ENCODE measurements at places on chromosomes 6 and 20.

DNA sequence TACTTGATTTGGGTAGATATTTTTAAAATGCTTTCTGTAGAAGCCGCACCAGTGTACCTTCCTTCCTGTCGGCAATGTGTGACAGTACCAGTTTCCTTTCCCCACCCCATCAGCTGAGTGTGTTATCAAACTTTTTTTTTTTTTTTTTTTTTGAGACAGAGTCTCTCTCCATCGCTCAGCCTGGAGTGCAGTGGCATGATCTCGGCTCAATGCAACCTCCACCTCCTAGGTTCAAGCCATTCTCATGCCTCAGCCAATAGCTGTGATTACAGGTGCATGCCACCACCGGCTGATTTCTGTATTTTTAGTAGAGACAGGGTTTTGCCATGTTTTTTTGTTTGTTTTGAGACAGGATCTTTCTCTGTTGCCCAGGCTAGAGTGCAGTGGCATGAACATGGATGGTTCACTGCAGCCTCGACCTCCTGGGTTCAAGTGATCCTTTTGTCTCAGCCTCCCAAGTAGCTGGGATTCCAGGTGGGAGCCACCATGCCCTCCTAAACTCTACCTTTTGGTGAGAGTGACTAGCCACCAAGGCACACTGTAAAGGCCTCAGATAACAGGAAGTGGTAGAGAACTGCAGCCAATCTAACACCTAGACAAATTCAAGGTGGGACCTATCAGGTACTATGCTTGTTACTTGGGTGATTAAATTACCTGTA, 26.5 kb upstream of the ZBTB22 start:
- no peak for ATAC-seq

- peak; percentile 43 for ATAC-seq
Measured at GRCh38 chr20:15739035-15739434, 834.2 kb downstream of the KIF16B start.

GRCh38 chr6:21781128-21781527, 187.6 kb downstream of the SOX4 start:
- ATAC-seq: no peak

GRCh38 chr6:21999012-21999528, 297.8 kb downstream of the PRL start:
- peak; percentile 70 for ATAC-seq

DNA sequence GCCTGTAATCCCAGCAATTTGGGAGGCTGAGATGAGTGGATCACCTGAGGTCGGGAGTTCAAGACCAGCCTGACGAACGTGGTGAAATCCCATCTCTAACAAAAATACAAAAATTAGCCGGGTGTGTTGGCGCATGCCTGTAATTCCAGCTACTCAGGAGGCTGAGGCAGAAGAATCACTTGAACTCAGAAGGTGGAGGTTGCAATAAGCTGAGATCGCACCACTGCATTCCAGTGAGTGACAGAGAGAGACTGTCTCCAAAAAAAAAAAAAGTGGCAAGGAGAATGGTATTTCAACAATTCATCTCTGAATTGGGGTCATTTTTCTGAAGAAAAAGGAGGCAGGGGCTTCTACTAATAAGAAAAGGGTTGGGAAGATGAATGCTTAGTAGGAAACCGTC, 111.5 kb upstream of the NHSL1 start:
- ATAC-seq: no peak

- no peak for ATAC-seq
Measured at GRCh38 chr6:151784441-151785214, 22.9 kb upstream of the ESR1 start.

GRCh38 chr6:118718297-118718696, 66.9 kb upstream of the CEP85L start:
- no peak for ATAC-seq

GRCh38 chr6:122365775-122366403, 33.6 kb upstream of the HSF2 start:
- no peak for ATAC-seq

DNA sequence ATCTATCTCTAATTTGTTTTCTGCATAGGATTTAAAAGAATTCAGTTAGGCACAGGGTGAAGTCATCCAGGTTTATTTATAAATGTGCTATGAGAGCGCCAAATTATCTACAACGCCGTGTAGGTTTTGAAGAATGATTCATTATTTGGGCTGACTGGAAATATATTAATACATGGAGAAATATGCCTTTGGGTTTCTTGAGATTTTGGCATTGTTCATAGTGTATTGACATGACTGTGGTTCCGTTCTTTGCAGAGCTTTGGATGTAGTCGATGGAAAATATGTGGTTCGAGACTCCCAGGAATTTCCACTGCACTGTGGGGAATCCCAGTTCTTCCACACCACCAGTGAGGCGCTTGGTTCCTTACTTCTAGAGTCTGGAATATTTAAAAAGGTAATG, 90.9 kb downstream of the CRYBG1 start:
- no peak for ATAC-seq

- no peak for ATAC-seq
Measured at GRCh38 chr20:60031107-60031506, 72.9 kb downstream of the CDH26 start.

DNA sequence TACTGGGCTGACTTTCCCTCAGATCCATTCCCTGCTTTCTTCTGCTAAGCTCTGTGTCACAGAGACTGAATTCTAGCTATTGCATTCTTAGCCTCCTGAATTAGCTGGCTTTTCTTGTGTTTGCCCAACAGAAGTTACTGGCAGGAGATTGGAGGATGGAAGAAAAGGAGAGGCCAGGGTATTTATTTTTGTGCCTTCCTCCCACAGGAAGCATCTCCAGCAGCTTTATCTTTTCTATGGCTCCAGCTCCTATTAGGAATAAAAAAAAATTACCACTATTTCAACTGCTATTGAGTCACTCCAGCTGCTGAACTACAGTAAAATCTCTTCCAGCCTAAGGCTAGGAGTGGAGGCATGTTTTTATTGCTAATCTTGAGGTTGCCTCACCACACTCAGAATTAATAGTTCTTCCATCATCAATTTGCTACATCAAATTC, 492.4 kb downstream of the RFPL4B start:
- no peak for ATAC-seq

GRCh38 chr20:36085686-36086267, 68.8 kb upstream of the EPB41L1 start:
- ATAC-seq: peak; percentile 38

DNA sequence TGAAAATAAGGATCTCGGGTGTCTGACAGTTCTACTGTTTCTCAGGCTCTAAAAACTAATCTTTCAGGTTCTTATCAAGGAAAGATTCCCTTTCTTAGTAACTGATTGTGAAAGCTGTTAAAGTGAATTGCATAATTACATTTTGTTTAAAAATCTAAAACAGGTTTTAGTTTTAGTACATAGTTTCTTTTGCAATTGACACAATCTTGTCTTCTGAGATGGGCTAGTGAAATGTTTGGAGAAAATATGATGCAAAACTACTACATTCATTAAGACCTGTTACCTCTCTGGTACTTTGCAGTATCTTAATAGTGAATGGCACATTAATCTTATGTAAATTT, 298.4 kb downstream of the UTRN start:
- no peak for ATAC-seq

- ATAC-seq: no peak
Measured at GRCh38 chr6:124866040-124866439, 96.2 kb upstream of the RNF217 start.

DNA sequence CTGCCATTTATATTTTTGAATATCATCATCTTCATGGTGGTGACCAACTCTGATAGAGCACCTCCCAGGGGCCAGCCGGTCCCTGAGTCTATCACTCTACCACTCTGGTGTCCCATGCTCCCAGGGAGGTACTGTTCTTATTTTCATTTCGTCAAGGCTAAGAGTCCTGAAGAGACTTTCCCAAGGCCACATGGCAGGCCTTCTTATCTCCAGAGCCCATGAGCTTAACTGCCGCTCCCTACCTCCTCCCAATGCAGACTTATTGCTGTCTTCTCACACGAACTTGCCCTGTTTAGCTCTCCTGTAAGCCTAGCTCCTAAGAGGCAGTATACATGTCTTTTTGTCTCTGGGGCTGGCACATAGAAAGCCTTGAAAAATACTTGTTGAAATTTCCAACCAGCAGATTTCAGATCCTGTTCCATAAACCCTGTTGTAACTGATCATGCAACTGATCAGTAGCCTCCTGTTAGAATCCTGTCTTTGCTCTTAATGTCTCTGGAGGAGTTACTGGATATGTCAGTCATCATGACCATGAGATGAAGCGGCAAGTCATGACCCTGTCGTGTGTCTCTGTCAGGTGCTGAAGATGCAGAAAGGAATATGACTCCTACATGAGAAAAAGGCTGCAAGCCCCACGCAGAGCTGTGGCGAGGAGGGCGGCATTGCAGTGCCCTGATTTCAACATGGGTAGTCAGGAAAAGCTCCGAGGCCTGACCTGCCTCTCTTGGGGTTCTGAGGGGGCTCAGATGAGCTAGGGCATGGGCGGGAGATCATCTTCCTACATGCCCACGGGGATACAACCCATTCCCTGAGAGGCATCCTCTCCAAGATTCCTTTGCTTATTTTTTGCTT, 60.0 kb downstream of the TTI1 start:
- ATAC-seq: no peak

- ATAC-seq: no peak
Measured at GRCh38 chr20:39670988-39671387, 708.8 kb downstream of the DHX35 start.

- no peak for ATAC-seq
Measured at GRCh38 chr20:43458422-43458924, 777 bp downstream of the SRSF6 start.

- no peak for ATAC-seq
Measured at GRCh38 chr6:34970488-34970887, 81.4 kb downstream of the ANKS1A start.

DNA sequence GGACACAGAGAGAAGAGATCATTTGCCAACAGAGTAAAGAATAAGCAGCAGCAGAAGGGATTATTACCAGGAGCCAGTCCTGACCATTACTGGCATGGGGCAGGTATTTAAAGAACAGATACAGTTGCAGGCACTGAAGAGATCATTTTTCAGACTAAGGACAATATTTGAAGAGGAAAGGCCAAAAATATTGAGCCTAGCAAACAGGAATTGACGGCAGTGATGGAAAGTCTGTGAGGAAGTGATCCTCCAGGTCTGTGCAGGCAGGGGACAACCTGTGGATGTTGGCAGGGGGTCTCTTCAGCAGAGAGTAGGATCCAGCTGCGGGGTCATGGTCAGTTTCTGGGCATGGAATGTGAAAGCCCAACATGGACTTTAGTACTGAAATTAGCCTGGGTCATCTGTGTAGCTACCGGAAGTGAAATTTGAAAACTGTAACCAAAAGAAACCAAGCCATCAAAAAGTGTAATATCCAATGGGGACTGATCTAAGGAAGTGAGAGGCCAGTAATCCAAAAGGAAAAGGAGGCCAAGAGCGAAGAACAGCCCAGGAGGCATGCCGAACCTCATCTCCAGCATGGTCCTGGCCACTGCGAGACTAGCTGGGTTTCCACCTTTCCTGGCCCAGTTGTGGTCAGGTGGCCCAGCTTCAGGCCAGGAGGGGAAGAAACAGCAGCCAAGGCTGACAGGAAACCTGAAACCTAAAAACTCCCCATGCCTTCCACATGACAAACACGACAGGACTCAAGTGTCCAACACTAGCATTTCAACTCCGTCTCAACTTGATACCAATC, 115.1 kb upstream of the TNFAIP3 start:
- no peak for ATAC-seq

GRCh38 chr6:125886021-125886420, 70.5 kb upstream of the HINT3 start:
- ATAC-seq: no peak

DNA sequence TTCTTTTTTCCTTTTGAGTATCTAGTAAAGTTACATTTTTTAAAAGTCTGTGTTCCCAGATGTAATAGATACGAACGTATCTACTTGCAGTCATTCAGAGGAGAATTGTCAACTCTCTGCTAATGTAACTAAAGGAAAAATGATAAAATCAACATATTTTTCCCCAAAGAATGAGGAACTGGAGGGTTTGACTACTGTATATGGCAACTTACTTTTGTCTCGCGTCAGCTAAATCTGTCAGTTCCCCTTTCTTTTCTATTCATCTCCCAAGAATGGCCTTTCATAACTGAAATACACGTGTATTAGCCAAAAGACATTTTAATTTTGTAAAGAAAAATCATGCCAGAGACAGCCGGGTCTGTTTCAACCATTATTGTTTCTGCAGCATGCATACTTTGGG, 5.4 kb downstream of the EYA2 start:
- no peak for ATAC-seq

DNA sequence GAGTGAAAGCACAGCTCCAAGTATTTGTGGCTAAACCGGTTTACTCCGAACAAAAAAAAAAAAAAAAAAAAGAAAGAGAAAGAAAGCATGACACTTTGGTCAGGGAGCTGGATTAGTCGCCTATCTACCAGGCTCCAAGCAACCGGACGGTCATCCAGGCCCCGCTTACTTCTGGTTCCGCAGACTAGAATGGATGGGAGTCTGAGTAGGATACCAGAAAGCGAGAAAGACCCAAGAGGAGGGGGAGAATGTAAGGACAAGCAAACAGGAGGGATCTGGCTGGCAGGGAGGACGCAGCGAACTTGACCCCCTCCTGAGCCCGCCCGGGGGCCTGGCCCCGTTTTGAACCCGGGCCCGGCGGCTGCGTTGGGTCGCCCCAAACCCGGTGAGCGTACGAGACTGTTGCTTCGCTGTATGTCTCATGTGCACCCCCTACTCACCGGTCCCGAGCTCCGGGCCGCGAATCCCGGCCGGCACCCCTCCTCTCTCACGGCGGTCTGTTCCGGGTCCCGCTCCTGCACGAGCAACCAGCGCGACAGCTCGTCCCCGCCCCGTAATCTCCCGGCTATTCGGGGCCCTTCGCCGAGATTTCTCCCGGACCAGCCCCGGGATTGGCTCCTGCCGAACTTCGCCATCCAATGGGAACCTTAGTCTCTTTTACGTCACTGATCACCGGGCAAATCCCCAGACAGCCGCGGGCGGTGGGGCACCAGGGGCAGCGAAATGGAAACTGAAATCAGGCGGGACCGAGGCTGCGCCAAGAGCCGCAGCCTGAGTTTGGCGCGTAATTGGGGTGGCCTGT, at the start of gene TRIM26:
TSS of gene TRIM26 (minus strand) at position 542 of the 802 bp plus-strand sequence. CDS start 14,303 bp downstream, outside the sequence.
- ATAC-seq: peak; percentile 95

DNA sequence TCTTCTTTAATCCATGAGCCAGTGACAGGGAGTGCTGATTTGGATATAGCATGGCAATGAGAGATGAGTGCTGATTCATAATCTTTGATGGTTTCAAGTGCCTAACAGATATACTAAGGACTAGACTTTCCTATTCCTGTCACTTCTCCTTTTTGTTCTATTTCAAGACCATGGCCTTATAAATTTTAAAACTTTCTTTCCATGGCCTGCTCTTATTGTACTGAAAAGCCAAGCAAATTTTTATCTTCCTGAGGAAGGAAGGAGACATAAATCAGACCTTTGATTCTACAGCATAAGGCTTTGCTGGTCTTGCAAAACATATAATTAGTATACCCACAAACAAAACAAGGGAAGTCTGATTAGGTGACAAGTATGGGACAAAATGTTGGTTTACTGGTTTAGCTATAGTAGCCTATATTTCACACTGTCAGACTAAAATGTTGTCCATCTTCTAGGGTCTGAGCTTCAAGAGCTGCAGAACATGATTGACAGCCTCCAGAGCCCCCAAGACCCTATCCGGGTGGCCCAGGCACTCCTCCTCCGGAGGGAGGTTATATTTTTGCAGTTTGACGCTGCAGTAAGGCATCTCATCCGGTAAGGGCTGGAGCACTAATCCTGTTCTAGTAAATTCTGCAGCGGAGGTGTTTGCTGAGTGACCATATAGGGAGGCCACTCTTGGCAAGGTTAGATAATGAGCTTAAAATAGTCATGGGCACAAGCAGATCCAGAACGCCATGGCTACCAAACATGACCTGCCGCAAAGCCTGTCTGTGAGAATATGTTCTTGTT, 82.3 kb downstream of the CD164 start:
- ATAC-seq: no peak

GRCh38 chr6:115582386-115582785, 478.3 kb downstream of the FRK start:
- no peak for ATAC-seq
